Stimulated activated CD4-positive, alpha-beta T cell treated with anti-CD3 and anti-CD28 coated beads, Interleukin-2, amount 100 ng/mL, for 24 hours (primary cell): ENCODE measurements at places on chromosomes 16 and 17.

- no peak for DNase-seq
Measured at GRCh38 chr16:85474621-85475217, 138.4 kb upstream of the GSE1 start.

GRCh38 chr16:17777408-17777863 is 306.7 kb upstream of the XYLT1 start:
- no peak for DNase-seq

DNA sequence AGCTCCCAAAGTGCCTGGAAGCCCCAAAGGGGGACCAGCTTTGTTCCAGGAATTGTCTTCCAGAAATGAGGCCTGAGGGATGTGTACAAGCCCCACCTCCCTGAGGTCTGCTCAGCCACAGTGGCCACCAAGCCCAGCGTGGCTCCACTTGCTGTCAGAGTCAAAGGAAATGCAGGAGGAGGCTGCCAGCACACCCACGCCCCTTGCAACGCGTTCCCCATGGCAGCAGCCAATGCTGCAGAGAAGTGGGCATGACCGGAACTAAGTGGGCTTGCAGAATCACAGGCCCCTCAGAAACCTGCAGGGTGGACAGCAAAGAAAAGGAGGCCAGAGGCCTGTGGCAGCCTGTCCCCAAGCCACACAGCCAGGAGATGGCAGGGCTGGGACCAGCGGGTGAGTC is 320.8 kb downstream of the FOXL1 start:
- no peak for DNase-seq

DNA sequence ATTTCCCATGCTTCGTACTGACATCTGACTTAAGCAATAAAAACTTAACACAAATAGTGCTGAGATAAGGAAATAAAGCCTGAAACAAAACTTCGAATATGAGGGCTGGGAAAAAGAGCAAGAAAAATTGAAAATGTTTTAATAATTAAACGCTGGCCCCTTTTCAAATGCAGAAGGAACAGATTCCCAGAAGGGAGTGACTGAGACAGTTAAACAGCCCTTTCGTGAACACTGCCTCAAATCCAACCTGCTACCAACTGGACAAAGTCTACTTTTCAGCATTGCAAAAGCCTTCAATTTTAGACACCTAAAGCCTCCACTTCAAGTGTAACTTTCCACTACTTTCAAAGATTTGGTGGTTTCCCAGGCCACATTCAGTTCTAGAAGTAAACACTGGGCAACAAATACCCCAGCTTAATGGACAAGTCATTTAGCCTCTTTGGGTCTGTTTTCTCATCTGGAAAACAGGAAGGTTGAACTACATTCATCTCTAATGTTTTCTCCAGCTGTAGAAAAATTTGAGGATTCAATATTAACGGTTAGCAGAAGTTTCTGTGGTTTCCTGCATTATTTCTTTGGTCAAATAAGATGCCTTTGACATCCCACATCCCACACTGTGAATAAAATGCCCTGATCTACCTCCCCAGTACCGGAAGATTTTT is 11.8 kb downstream of the RFFL start:
- no peak for DNase-seq

- no peak for DNase-seq
Measured at GRCh38 chr16:68022278-68022727, 729 bp downstream of the DDX28 start.

DNA sequence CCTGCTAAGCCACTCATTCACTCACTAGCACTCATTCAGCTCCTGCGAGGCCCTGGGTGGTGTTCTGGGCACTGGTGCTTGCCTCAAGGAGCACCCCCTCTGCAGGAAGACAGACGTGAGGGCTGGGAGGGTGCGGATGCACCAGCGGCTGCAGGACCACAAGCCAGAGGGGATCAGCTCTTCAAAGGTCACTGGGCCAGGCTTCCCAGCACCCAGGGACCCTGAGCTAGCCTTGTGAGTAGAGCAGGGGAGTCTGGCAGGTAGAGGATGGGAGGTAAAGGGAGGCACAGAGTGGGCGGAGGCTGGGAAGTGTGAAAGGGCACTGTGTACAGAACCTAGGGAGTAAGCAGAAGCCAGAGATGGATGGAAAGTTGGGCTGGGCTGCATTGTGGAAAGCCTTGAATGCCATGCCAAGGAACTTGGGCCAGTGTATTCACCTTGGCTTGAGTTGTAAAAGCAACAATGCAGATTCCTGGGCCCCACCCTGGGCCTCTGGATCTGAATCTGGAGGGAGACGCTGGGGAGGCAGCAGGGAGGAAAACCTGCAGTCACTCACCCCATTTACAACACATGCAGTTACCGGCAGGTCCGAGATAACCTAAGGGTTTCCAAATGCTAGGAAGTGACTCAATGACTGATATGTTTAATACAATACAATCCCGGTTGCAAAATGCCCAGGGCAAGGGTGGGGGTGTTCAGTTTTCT is 1.7 kb downstream of the IL4R start:
- DNase-seq = peak; percentile 64

- DNase-seq = no peak
Measured at GRCh38 chr17:81233811-81234505, 4.9 kb downstream of the TEPSIN start.

- DNase-seq = no peak
Measured at GRCh38 chr16:89907055-89907814, 11.4 kb upstream of the MC1R start.

DNA sequence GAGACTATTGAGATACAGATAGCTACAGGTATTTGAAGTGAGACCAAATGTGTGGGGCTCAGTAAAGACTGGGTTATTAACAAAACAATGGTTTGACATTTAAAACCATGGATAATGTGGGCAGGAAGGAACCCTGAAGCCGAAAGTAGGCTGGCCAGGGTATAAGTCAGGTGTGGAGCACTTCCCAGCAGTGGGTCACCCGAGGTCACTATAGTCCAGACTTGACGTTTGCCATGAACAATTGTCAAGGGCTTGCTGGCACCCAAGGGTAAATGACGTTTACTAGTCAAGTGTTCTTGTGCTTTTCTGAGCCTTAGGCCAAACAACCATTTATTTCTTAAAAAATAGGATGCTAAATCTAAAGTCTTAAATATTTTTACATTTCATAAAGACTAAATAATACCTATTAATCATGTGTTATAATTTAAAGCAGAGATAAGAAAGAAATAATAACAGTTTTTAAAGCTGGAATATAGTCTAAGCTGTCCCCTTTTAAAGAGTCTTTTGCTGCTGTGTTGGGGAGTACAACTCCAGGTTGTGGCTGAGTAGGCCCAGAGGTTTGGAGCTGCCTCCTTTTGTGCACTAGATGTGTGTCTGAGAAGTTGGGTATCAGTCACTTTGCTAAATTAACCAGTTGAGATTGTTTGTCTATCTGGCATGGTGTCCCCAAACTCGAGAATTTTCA is 15.7 kb downstream of the ALDH3A2 start:
- DNase-seq = no peak

- no peak for DNase-seq
Measured at GRCh38 chr16:27407133-27407532, 5.2 kb downstream of the IL21R start.

DNA sequence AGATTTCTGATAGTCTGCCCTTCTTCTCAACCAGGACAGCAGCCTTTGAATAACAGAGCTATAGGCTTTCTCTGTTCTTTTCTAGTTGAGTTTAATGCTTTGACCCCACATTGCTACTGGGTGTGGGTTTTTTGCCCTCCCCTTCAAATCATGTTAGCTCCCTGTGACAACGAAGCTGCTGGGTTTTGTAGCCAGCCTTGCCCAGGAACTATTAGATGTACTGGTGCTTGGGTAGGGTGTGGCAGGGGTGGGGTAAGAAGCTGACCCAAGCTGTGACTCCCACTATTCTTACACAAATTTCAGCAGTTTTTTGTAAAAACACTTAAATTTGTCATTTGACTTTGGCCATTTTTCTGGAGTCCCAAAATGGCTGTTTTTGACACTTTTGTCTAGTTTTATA is 69.7 kb downstream of the NLK start:
- DNase-seq = no peak

DNA sequence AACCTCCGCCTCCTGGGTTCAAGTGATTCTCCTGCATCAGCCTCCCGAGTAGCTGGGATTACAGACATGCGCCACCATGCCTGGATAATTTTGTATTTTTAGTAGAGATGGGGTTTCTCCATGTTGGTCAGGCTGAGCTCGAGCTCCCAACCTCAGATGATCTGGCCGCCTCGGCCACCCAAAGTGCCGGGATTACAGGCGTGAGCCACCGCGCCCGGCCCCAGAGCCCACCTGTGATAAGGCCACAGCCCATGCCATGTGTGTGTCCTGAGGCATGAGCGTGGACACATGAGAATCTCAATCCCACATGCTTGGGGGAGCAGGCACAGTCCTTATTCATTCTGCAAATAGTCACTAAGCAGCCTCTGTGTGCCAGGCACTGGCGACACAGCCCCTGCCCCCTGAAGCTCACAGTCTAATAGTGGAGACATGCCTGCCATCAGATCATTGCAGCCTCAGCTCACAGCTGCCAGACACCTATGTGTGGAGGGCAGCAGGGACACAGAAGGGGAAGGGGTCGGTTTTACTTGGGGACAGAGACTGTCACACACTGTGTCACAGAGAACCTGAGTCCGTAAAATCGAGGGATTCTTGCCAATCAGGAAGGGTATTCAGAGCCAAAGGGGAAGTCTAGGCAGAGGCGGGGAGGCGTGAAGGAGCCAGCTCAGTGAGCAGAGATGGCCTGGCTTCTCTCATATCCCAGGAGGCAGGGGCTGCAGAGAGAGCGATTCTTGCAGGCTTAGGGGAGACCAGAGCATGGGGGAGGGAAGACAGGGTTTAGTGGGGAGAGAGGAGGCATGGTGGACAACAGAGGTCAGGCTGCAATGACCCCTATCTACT is 9.4 kb upstream of the ABCC3 start:
- no peak for DNase-seq
